ENCODE measurements at places on chromosomes 3 and 15.

GRCh38 chr3:169815590-169816150, 3.0 kb upstream of the LRRC34 start:
- no peak overlapping the region for H3K4me3 ChIP-seq
- H3K36me3 ChIP-seq = peaks cover 8% of the 10 kb centered on the region
- peaks cover 31% of the 10 kb centered on the region for H3K4me1 ChIP-seq
- peaks cover 40% of the 10 kb centered on the region for H3K27me3 ChIP-seq
- no peak for DNase-seq

- no peak for DNase-seq
- H3K4me3 ChIP-seq = no peak overlapping the region
- no peaks in the 10 kb centered on the region for H3K27me3 ChIP-seq
- no peaks in the 10 kb centered on the region for H3K36me3 ChIP-seq
These were observed 738.8 kb upstream of the SGO1 start for GRCh38 chr3:20924646-20925385.

- H3K4me1 ChIP-seq = no peaks in the 10 kb centered on the region
- no peak overlapping the region for H3K27ac ChIP-seq
- H3K27me3 ChIP-seq = no peaks in the 10 kb centered on the region
- H3K4me3 ChIP-seq = no peak overlapping the region
- DNase-seq = no peak
These were observed 135.9 kb downstream of the FEZF2 start for GRCh38 chr3:62237286-62237948.

DNA sequence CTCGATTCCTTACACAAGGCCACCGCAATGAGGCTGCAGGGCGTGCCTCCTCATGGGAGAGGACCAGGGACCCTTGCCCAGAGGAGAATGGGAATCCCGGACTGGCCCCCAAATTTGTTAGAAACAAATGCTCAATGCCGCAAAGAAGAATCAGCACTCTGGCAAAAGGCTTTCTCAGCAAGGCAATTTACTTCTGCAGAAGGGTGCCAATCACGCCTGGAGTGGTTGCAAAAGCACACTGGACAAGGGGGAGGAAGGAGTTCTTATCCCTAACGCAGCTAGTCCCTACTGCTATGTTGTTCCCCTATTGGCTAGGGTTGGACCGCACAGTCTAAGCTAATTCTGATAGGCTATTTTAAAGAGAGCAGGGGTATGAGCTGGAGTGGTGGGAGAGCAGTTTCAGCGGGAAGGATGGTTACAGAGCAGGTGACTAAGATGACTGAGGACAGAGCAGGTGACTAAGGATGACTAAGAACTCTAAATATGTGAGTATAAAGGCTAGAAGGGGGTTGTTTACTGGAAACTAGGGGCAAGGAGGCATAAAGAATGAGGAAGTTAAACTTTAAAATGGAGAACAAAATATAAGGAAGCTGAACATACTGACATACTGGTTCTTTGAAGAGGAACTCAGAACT, 48.5 kb downstream of the KATNBL1 start:
- H3K36me3 ChIP-seq = peaks cover 76% of the 10 kb centered on the region
- DNase-seq = no peak
- no peak overlapping the region for H3K4me3 ChIP-seq
- H3K27me3 ChIP-seq = no peaks in the 10 kb centered on the region
- H3K27ac ChIP-seq = no peak overlapping the region
- H3K4me1 ChIP-seq = no peaks in the 10 kb centered on the region

- H3K27me3 ChIP-seq = peaks cover 10% of the 10 kb centered on the region
- peaks cover 5% of the 10 kb centered on the region for H3K4me1 ChIP-seq
- DNase-seq = no peak
- H3K27ac ChIP-seq = no peak overlapping the region
These were observed 153.3 kb downstream of the USP13 start for GRCh38 chr3:179806177-179806576.

- peak; percentile 35 for DNase-seq
- H3K36me3 ChIP-seq = no peaks in the 10 kb centered on the region
- H3K27me3 ChIP-seq = peaks cover 70% of the 10 kb centered on the region
- H3K27ac ChIP-seq = no peak overlapping the region
- H3K4me3 ChIP-seq = no peak overlapping the region
These were observed 195.4 kb downstream of the OPA1 start for GRCh38 chr3:193788189-193788991.

GRCh38 chr3:156010829-156011228, 109.5 kb upstream of the KCNAB1 start:
- peaks cover 9% of the 10 kb centered on the region for H3K27me3 ChIP-seq
- H3K27ac ChIP-seq = no peak overlapping the region
- H3K36me3 ChIP-seq = no peaks in the 10 kb centered on the region
- no peak overlapping the region for H3K4me3 ChIP-seq
- no peaks in the 10 kb centered on the region for H3K4me1 ChIP-seq

- H3K27me3 ChIP-seq = peaks cover 13% of the 10 kb centered on the region
- H3K4me1 ChIP-seq = no peaks in the 10 kb centered on the region
- DNase-seq = peak; percentile 71
These were observed 66.4 kb upstream of the NR2E3 start for GRCh38 chr15:71743861-71744382.

DNA sequence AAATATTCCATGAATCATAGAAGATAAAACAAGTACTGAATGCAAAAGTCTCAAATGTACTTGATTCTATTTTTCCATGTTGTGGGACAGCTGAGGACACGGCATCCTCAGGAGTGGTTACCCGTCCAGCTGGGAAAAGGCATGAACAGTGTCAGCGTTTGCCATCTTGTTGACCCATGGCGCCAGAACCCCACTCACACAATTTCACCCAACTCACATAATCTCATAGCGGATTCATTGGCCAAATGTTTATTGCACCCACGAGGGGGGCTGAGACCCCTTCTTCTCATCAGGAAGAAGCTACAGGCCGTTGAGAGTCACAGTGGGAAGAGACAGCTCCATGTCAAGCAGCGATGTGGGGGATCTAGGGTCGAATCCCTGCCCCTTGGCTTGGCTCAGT, 72.9 kb downstream of the OCA2 start:
- no peaks in the 10 kb centered on the region for H3K36me3 ChIP-seq
- H3K27ac ChIP-seq = no peak overlapping the region
- no peaks in the 10 kb centered on the region for H3K27me3 ChIP-seq
- H3K4me3 ChIP-seq = no peak overlapping the region

- H3K27ac ChIP-seq = no peak overlapping the region
- no peak overlapping the region for H3K4me3 ChIP-seq
- peak; percentile 11 for DNase-seq
These were observed 63.6 kb downstream of the SCN5A start for GRCh38 chr3:38585791-38586420.
